Activated T-cell treated with anti-CD3 and anti-CD28 coated beads for 4 hours (primary cell): ENCODE measurements at places on chromosomes 12 and 14.

DNA sequence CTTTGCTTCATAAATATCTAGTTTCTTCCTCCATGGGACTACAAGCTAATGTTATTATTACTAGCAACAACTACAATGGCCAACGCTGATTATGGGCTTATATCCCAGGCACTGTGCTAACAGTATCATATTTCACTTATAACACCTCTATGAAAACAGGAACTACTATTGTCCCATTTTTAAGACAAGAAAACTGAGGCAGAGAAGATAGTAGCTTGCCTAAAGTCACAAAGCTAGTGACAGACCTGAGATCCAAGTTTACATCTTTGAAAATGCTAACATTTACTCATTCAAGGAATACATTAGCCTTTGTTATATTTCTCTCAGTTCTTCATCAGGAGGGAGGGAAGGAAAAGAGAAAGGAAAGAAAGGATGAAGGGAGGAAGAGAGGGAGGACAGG is 32.8 kb downstream of the GIT2 start:
- DNase-seq, result no peak

GRCh38 chr14:32412532-32412931 is 83.4 kb downstream of the AKAP6 start:
- DNase-seq, result no peak

DNA sequence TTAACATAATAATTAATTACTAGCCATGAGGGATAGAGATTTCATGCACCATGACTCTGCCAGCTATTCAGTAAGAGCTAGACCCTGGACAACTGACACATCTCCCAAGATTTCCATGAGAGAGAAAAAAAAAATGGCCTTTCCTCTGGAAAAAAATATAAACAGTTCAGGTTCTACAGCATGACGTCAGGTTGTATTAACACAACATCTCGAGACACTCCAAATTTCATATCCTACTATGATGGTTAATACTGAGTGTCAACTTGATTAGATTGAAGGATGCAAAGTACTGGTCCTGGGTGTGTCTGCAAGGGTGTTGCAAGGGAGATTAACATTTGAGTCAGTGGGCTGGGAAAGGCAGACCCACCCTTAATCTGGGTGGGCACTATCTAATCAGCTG is 11.1 kb downstream of the DBX2 start:
- no peak for DNase-seq

GRCh38 chr12:88063375-88063774 is 34.2 kb upstream of the C12orf50 start:
- no peak for DNase-seq

DNA sequence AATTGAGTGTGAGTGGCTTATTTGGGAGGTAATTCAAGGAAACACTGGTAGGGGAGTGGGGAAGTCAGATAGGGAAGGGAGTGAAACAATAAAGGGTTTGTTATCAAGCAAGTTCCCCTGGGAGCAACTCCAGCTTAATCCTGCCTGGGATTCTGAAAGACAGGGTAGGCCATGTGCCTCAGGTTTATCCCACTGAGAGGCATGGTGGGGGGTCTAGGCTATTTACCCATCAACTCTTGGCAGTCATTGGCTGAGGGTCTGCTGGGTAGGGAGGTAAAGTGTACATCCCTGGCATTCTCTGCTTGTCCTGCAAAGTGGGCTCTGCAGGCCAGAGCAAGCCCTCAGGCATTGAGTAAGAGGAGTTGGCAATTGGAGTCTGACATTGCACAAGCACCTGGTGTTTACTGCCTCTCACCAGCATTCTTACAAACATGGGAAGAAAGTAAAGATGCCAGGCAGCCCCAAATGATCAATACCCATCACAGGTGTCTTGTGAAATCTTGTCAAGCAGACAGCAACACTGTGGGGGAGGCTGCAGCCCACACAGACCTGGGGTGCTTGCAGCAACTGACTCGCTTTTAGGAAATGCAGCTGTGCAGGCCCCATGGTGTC is 169.3 kb downstream of the KTN1 start:
- no peak for DNase-seq

DNA sequence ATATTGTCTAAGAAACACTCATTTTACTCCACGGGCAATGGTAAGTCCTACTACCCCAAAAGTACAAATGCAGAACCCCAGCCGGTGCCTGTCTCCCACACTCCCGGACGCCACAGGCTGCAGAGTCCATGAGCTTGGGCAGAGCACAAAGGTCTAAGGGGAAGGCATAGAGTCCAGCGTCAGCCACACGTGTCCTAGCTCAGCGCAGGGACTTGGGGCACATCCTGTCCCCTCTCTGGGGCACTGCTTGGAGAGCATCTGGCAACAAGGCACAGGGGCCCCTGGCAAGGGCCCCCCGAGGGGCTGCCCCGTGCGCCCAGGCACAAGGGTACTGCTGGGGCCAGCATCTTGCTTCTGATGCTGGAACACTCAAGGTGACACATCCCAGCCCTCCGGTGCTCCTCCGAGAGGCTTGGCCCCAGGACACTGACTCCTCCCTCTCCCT is 58.4 kb downstream of the BCL11B start:
- DNase-seq, result no peak

DNA sequence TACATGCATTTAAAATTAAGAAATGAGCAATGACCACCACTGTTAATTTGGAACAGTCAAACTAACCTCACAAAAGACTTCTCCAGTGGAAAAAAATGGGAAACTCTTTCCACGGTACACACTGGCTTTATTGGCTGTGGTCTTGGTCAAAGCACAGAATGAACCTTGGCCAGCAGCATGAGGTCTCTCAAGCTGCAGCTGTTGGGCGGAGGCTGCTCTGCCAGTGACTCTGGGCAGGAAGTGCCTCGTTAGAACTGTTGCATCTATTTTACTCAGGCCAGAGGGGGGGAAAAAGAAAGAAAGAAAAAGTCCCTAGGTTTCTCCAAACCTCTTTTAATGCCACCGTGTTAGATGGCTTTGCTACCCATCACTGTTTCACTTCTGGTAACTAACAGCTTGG is 279.8 kb upstream of the DIO2 start:
- no peak for DNase-seq

- DNase-seq, result no peak
These were observed 6.2 kb upstream of the CPNE8 start for GRCh38 chr12:38911611-38912010.

GRCh38 chr14:77139540-77140358 is 1.8 kb downstream of the ZDHHC22 start:
- no peak for DNase-seq

- no peak for DNase-seq
These were observed 15.4 kb downstream of the ACTR10 start for GRCh38 chr14:58215191-58215914.

DNA sequence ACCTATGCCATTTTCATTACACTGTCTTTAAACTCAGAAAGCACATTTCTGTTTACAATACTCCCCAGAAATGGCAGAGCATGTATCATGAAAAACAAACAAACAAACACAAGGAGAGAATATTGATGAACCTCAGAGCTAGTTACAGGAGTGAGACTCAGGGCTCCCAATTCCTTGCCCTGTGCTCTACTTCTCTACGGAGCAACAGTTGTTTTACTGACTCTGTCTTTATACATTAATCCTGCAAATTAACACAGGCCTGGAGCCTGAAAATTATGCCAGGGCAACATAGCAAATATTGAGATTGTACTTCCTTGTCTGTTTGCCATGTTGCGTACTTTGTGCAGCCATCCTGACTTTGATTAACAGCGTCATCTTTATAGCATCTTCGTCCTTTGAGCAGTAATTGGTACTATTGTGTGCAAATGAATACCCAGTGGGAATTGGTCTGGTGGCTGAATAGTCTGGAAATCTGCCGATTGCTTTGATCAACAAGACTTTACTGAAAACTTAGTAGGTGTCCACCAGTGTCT is 15.2 kb upstream of the AKAP6 start:
- DNase-seq, result no peak

DNA sequence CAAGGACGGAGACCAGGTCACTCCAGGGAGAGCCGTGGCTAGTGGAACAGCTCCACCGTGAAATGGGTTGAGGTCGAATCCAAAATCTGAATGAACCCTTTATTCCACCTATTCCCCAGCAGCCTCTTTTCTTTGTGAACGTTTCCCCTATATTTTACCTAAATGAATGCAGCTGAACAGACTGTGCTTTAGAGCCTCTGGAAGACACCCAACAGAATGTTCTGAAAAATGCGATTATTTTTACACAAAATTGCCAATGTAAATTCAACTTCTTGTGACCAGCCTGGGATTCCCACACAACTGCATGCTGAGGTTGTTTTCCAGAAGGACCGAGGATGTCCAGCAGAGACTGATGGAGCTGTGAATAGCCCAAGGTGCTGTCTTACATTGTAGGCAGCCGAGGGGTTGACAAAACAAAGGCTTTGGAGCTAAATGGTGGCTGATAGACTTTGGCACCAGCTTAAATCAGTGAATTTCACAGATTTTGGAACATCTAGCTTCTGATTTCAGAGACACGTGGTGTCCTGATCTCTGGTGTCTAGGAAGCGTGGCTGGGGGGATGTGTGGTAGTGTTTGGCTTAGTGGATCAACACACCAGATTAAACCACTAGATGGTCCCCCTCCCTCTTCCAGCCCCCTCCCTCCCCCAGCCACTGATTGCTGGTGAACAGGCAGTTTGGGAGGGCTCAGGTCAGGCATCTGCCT is 150.4 kb downstream of the ZNF664 start:
- no peak for DNase-seq

GRCh38 chr12:75945581-75945980 is 86.0 kb downstream of the PHLDA1 start:
- no peak for DNase-seq

DNA sequence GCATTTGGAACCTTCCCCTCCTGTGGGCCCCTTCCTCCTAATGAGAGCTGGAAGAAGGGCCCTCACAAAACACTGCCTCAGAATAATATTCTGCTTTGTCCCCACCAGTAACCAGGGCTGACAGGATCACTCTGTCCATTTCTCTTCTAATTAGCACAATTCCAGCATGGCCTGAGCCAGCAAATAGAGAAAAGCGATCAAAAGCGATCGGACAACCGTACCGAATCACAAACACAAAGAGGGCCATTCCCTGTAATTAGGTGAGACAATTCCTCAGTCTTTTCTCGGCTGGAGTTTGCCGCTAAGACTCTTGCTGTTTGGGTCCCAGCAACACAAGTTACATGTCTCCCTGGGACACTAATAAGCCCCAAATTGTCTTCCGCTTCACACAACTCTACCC is 35.6 kb upstream of the VSX2 start:
- DNase-seq, result no peak

DNA sequence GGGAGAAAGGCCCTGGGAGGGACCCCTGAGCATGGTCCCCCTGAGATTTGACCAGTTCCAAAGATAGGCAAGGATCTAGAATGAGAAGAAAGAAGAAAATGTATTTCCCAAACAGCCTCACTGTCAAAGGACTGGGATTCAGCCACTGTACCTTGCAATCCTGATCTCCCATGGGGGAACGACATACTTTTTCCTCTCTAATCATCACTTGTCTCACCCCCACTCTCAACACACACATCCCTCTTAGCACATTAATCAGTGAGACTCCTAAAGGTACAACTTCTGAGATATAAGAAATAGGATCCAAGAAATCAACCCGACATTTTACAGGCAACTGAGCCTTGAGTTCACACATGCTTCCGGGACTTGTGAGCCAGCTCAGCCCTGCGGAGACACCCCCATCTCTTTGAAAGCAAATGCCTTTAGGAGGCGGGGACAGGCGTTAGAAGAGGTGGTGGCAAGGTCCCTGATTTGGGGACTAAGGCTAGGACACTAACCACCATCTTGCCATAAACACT is 1.4 kb downstream of the MAP3K9 start:
- peak; percentile 50 for DNase-seq

GRCh38 chr14:32576088-32576795 is 247.1 kb downstream of the AKAP6 start:
- peak; percentile 3 for DNase-seq

DNA sequence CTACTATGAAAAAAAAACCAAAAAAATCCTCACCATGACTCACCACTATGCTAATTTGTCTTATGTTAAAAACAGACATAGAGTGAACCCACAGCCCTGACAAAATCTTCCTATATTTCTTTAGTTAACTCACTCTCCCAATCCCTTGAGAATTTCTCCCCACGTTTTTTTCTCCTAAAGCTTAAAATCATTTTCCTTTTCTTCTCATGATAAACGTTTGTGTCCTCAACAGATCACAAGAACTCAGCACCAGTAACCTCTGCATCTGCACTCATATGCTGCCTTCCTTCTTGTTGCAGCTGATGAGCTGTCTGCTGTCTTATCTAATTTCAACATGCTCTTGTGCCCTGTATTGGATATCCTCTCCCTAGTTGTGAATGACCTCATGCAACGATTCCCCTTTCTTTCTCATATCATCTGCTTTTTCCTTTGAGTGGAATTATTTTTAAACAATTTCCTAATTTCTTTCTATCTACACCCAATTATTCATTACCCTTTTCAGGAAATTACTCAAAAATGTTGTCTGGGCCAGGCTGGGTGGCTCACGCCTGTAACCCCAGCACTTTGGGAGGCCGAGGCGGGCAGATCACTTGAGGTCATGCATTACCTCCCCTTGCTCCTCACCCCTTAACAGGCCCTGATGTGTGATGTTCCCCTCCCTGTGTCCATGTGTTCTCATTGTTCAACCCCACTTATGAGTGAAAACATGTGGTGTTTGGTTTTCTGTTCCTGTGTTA is 427.5 kb upstream of the MGAT4C start:
- DNase-seq, result no peak

DNA sequence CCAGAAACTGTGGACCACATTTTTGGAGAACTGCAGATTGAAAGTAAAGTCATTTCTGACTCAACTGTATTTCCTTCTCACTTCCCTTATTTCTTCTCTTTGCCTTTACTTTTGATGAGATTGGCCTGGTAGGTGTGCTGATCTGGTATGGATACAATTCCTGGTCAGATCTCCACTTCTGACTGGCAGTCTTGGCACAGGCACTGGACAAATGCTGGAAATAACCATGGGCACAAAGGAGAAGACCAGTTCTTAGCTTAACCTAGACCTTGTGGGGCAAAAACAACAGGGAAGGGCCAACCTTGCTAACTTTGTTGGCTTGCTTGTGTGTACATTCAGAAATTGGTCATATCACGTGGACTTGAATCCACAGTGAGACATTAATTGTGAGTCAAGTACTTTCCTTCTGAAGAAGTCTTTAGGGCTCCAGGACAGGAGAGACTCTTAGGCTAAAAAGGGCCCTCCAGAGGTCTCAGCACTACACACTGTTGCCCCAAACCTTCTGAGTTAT is 75.0 kb downstream of the DIP2B start:
- DNase-seq, result no peak

DNA sequence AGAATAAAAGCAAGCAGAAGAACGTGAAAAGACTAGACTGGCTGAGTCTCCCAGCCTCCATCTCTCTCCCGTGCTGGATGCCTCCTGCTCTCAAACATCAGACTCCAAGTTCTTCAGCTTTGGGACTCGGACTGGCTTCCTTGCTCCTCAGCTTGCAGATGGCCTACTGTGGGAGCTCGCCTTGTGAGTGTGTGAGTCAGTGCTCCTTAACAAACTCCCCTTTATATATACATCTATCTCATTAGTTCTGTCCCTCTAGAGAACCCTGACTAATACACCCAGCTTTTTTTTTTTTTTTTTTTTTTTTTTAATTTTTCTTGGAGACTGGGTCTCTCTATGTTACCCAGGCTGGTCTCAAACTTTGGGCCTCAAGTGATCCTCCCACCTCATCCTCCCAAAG is 46.9 kb downstream of the ACTN1 start:
- no peak for DNase-seq

GRCh38 chr14:26255213-26255612 is 342.6 kb downstream of the NOVA1 start:
- no peak for DNase-seq

GRCh38 chr12:107091381-107091780 is 2.0 kb downstream of the CRY1 start:
- DNase-seq, result no peak
